ENCODE measurements at places on chromosomes 4 and X.

GRCh38 chr4:140049024-140049848 is 104.7 kb downstream of the MAML3 start:
- no peak for DNase-seq

DNA sequence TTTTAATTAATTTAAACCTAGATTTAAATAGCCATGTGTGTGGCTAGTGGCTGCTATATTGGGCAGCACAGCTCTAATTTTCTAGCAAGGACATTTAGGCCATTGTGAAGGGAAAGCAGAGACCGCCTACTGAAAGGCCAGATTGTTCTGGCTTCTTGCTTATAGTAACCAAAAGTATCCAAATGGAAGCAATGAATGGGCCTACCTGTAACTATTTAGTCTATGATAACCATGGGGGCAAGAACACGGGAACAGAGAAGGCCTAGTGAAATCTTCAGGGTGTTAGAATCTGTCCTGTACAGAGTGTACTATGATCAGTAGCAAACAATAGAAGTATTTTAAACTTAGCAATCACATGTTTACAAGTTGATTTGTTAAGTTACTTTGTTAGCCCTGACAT is 16.5 kb upstream of the HPRT1 start:
- DNase-seq = no peak

GRCh38 chr4:16083241-16084191 is at the start of gene PROM1:
PROM1 (minus strand) TSS chr4:16084023; CDS start chr4:16075906, 8,117 bp downstream.
- DNase-seq = no peak

GRCh38 chrX:143934542-143934941 is 50.7 kb downstream of the UBE2NL start:
- no peak for DNase-seq

- DNase-seq = no peak
Observed at GRCh38 chrX:148871422-148872160, 371.2 kb downstream of the AFF2 start.

GRCh38 chr4:26298198-26298947 is 22.4 kb upstream of the RBPJ start:
- no peak for DNase-seq

DNA sequence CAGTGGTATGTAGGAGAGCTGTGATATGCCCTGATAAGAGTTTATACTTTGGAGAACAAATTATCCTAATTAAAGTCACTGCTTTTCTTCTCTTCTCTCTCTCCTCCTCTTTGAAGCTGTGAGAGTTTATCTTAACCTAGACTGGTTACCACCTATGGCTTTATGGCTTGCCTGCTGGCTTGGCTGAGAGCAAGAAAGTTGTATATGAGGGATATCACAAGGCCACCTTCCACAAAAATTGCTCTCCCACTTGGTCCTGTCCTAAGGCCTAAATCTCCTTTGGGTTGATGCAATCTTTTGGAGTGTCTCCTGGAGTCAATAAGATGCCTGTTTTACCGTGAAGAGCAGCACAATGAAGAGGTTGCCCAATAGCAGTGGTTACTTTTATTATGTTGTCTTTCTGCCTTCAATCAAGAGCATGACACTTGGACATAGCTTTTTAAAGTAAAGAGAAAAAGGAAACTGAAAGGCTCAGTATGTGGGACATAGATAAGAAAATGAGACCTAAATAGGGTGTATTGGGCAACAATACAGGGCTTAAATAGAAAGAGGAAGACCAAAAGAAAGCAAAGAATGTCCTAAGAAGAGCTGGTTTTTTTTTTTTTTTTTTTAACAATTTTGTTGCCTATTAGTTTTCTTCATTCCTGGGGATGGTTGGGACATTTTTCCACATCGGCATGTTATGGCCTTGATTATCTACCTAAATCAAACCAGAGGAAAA is 9.2 kb downstream of the GUCY1A1 start:
- DNase-seq = no peak

GRCh38 chr4:94363136-94363655 is 20.6 kb upstream of the HPGDS start:
- no peak for DNase-seq

DNA sequence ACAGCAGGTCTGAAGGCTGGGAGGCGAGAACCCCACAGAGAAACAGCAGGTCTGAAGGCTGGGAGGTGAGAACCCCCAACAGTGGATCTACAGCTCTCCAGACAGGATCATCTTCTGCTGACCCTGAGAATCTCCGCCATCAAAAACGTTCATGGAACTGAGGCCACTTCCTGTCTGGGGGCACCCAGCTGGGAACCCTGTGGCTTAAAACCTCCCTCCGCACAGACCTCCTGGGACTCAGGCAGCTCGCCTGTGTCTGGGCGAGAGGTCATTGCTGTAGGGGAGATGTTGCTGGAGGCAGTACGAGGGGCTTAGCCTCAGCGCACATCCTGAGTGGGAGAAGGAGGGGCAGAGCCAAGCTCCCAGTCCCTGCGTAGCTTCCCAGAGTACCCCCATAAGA is 15.1 kb upstream of the CLDN24 start:
- DNase-seq = no peak

GRCh38 chr4:7323461-7323871 is 111.3 kb downstream of the PSAPL1 start:
- DNase-seq = no peak

Data from T-helper 17 cell (primary cell).